RWPE1 (cell line): ENCODE measurements at places on chromosomes 5 and 9.

DNA sequence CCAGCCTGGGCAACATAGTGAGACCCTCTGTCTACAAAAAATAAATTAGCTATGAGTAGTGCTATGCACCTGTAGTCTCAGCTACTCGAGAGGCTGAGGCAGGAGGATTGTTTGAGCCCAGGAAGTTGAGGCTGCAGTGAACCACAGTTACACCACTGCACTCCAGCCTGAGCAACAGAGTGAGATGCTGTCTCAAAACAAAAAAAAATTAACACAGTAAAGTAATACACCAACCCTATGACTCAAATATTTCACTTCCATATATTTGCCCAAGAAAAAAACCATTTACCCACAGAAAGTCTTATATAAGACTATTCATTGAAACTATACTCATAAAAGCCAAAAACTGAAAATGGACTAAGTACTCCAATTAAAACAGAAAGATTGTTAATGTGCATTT, 16.2 kb downstream of the SMIM23 start:
- no peak for DNase-seq

DNA sequence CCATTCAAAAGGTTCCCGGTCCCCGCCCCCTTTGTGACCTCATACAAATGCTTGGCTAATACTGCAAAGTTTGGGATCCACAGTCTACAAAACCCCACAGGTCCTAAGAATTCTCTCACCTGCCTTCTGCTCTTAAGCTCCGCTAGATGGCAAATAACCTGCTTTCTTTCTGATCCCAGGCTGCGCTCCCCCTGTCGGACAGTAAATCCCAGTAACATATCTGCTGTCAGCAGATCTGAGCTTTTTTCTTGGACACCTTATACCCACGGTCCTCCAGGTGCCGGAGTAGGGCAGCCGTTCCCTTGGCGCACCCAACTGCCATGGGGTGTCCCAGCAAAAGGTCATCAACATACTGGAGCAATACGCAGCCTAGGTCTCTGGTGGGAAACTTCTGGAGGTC, 39.0 kb upstream of the PPP1R26 start:
- DNase-seq = no peak

GRCh38 chr5:2255915-2256690, 373.4 kb upstream of the IRX4 start:
- DNase-seq = no peak

DNA sequence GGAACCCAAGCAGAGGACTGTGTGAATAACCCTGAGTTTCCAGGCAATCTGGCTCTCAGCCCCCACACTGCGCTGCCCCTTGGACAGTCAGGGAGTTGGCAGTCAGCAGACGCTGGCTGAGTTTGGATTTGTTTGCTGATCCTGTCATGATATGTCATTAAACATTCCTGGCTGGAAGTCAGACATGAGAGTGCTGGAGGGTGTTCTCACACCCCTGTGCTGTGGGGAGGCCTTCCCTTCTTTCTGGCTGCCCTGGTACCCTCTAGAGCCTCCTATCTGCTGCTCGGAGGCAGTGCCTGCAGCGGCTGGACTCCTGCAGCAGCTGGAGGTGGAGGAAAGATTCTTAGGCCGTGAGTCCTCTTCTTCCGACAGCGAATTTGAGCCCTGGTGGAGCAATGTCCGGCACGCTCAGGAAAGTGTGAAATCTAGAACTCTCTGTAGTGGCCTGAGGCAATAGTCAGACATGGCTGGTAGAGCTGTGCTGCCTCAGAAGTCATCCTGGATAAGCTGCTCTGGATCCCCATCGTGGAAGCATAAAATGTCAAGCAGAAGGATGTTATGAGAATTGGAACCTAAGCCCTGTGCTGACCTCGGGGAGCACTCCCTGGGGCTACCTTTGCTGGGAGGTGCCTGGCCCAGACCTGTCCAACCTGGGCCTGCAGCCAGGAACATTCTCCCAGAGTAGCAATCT, 72.0 kb downstream of the PDE8B start:
- peak; percentile 73 for DNase-seq
